Upper lobe of right lung (tissue), 1 donor: ENCODE measurements at places on chromosomes 4 and X. TPM values are rescaled to one million over a fixed set of nuclear protein-coding genes. Genes with fewer than 3 reads are reported as not detected.

DNA sequence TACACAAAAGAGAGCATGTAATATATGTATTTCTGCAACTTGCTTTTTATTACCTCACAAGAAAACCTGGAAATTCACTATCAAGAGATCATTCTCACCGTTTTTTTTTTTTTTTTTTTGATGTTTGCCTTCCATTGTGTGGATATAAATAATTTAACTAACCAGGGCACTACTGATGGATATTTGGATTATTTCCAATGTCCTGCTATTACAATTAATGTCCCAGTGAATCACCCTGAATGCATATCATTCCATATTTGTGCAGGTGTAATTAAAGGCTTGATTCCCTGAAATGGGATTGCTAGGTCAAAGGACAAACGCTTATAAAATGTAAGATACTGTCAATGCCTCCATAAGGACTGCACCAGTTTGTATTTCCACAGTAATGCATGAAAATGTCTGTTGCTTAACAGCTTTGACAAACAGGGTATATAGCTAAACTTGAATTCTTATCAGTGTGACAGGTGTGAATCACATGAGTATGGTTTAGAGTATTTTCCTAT, 87.8 kb downstream of the NCAPG start:
- no peaks in the 10 kb centered on the region for H3K36me3 ChIP-seq
- DNase-seq, result no peak
- H3K27ac ChIP-seq, result no peak overlapping the region
- H3K27me3 ChIP-seq, result no peaks in the 10 kb centered on the region
- H3K4me3 ChIP-seq, result no peak overlapping the region

DNA sequence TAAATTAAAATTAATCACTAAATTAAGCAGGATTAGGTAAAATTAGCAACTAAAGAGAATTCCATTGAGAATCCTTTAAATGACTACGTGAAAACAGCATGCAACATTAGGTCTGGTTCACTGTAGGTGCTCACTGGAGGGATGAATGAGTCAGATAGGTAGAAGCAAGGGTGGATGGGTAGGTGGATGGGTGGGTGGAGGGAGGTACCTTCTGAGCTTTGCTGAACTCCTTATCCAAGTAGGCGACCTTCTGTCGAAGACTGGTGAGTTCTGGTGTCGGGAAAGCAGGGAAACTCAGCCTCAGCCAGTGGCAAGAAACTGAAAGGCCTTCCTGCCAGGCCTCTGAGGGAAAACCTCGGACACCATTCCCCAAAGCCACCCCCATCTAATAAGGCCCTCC, 3.0 kb downstream of the GRIPAP1 start:
- no peak for DNase-seq
- peaks cover 21% of the 10 kb centered on the region for H3K36me3 ChIP-seq
- H3K27ac ChIP-seq, result no peak overlapping the region
- H3K4me3 ChIP-seq, result no peak overlapping the region

DNA sequence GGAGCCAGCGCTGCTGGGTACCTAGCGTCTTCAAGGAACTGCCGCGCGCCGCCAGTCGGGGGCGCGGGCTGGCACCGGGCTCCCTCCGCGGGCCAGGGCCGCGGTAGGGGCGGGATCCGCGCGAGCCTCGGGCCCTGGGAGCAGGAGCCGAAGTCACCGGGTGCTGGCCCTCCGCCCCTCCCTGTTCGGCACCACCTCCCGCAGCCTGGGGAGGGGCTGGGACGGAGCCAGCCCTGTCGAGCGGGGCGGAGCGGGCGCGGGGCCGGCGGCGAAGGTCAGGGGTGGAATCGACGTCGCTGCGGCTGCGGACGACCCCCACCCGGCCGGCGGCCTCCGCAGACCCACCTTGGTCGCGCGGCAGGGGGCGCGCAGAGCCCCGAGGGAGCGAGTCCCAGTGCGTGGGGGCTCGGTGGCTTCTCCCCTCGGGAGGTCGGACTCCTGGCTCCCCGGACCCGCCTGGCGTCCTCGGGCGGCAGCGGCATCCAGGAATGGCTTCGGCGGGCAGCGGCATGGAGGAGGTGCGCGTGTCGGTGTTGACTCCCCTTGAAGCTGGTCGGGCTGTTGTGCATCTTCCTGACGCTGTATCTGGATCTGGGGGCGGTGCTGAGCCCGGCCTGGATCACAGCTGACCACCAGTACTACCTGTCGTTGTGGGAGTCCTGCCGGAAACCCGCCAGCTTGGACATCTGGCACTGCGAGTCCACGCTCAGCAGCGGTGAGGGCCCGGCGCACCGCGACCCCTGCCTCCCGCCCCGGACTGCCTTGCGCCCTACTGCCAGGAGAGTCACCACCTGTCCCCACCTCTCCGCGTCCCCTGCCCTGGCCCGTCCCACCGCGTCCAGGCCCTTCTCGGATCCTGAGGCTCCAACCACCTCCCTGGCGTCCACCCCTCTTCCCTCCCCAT, 50.5 kb upstream of the FAM47C start:
- peak; percentile 79 for DNase-seq
- no peak overlapping the region for H3K27ac ChIP-seq
- H3K27me3 ChIP-seq, result no peaks in the 10 kb centered on the region
- peak overlapping the region; percentile 23 for H3K4me3 ChIP-seq
- H3K4me1 ChIP-seq, result no peaks in the 10 kb centered on the region
- H3K36me3 ChIP-seq, result no peaks in the 10 kb centered on the region

DNA sequence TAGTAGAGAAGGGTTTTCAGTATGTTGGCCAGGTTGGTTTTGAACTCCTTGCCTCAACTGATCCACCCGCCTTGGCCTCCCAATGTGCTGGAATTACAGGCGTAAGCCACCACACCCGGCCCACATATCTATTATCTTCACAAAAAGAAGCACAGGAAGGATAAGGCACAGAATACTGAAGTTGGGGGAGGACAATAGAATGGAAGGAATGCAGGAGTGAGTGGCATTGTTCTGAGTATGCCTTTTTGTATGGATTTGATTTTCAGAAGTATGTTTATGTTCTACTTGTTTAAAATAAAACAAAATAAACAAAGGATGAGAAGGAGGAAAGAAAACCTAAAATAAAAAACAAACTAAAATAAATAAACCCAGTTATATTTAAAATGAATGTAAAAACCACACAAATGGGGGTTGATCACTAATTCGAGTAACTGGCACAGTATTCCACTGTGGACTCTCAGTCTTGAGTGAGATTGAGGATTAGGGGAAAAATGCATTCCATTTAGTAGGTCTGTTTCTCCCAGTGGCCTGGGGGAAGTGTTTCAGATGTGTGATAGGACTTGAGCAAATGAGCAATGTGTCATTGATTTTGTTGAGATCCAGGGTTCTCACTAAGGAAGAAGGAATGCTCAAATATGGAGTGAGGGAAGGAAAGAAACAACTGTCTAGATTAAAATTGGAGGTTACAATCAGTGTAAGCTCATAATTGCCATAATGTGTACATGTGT, 109.0 kb upstream of the C1QTNF7 start:
- DNase-seq, result no peak
- no peaks in the 10 kb centered on the region for H3K27me3 ChIP-seq
- H3K4me3 ChIP-seq, result no peak overlapping the region
- H3K4me1 ChIP-seq, result no peaks in the 10 kb centered on the region

- H3K27me3 ChIP-seq, result no peaks in the 10 kb centered on the region
- H3K4me3 ChIP-seq, result no peak overlapping the region
- no peaks in the 10 kb centered on the region for H3K36me3 ChIP-seq
- no peak for DNase-seq
- no peaks in the 10 kb centered on the region for H3K4me1 ChIP-seq
Measured at GRCh38 chr4:182818926-182819730, 98.1 kb downstream of the DCTD start.

GRCh38 chr4:152784490-152785350, 5.0 kb downstream of the ARFIP1 start:
- H3K4me1 ChIP-seq, result peaks cover 33% of the 10 kb centered on the region
- no peaks in the 10 kb centered on the region for H3K27me3 ChIP-seq
- no peak overlapping the region for H3K27ac ChIP-seq
- DNase-seq, result no peak

DNA sequence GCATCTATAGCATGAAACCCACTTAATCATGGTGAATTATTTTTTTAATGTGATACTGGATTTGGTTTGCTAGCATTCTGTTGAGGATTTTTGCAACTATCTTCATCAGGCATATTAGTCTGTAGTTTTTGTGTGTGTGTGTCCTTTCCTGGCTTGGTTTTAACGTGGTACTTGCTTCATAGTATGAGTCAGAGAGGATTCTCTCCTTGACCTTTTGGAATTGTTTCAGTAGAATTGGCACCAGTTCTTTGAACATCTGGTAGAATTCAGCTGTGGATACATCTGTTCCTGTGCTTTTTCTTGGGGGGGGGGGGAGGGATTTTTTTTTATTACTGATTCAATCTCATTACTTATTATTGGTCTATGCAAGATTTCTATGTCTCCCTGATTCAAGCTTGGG, 232.0 kb upstream of the KLF8 start:
- no peak overlapping the region for H3K4me3 ChIP-seq
- H3K4me1 ChIP-seq, result no peaks in the 10 kb centered on the region
- no peak overlapping the region for H3K27ac ChIP-seq

- no peaks in the 10 kb centered on the region for H3K36me3 ChIP-seq
- DNase-seq, result no peak
- no peak overlapping the region for H3K4me3 ChIP-seq
- no peaks in the 10 kb centered on the region for H3K4me1 ChIP-seq
Measured at GRCh38 chrX:118773782-118774181, 46.4 kb downstream of the IL13RA1 start.

DNA sequence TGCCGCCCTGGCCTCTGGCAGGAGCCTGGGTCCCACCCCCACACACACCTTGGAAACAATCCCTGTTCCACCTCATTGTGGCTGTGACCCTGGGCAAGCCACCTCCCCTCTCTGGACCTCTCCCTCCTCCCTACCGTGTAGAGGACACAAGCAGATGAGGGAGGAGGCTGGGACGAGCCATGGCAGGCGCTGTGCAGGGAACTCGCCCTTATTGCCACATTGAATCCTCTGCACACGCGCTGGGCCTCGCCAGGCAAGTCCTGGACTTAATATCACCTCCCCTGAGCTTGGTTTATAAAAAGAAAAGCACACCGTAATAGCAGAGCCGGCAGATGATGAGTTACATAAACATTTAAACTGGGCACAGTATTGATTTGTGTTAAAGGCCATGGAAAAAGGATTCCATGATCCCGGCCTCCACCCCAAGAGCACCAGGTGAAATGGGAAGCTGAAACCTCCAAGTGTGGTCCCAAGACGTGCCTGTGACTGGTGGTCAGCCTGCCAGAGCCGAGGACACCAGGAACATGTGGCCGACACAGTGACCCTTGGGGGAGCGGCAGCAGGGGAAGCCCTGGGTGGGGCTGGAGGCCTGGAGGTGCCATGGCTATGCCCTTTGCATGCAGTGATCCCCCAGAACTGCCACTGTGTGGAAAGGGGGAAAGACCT, 81.1 kb downstream of the PPP2R2C start:
- peaks cover 21% of the 10 kb centered on the region for H3K27me3 ChIP-seq
- H3K27ac ChIP-seq, result no peak overlapping the region
- H3K36me3 ChIP-seq, result no peaks in the 10 kb centered on the region
- no peak overlapping the region for H3K4me3 ChIP-seq
- no peak for DNase-seq

DNA sequence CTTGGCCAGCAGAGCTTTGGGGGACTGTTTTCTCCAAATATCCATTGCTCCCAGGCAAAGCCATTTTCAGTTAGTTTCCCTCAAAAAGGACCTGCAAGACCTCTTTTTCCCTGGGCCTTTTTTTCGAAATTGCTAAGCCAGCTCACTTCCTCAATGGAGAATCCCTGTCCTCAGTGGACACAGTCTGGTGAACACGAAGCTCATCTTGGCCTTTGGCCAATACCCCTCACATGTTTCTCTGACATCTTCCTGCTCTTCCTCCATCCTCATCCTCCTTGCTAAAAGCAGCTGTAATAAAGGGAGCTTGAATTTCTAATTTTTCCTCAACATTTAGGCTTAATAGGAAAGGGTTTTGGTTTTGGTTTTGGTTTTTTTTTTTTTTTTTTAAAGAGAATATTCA, 17.6 kb upstream of the PRPS1 start:
- no peak overlapping the region for H3K4me3 ChIP-seq
- no peaks in the 10 kb centered on the region for H3K36me3 ChIP-seq
- DNase-seq, result no peak
- H3K27me3 ChIP-seq, result no peaks in the 10 kb centered on the region

DNA sequence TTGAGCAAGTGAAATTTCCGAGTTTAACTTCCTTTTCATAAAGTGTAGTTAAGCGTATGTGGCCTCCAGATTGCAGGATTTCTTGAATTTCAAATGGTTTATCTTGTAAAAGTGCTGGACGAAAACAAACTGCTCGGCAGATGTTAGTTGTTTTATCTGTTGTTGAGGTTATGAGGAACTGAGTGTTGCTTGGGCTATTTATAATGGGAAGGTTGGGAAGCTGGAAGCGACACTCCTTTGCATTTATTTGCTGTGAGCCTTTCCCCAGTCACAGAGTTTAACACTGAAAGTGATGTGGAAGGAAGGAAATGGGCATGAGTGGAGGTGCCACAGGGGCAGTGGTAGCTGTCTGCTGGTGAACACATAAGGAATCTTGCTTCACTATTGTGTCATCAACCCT, 284.9 kb downstream of the PCDH7 start:
- no peaks in the 10 kb centered on the region for H3K36me3 ChIP-seq
- H3K27ac ChIP-seq, result no peak overlapping the region
- no peak overlapping the region for H3K4me3 ChIP-seq
- H3K4me1 ChIP-seq, result no peaks in the 10 kb centered on the region
- H3K27me3 ChIP-seq, result no peaks in the 10 kb centered on the region

DNA sequence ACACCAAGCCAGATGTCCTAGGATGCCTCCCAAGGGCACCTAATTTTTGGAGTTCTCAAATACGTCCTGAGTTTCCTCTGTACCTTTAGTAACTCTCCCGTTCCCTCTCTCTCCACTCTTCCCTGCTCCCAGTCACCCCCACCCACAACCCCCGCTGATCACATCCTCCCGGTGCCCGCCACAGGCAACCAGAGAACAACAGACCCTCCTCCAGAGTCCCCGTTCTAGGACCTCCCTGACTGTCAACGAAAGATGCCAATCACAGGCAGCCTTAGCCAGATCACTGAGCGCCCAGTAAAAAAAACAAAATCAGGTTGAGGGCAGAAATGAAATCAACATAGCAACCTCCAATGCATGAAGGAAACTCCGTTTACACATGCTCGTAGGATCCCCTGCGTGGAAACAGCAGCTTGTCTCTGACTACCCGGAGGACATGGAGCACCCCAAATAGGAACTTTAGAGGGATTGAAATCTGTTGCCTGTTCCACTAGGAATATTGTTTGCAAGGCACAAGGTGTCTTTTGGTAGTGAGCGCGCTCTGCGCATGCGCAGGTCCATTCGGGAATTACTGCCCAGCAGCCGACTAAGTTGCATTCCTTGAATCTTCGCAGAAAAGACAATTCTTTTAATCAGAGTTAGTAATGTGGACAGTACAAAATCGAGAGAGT, at the start of gene GABRB1:
GABRB1 (plus strand) TSS at position 557 of the 668 bp plus-strand sequence.
- H3K27me3 ChIP-seq, result peaks cover 13% of the 10 kb centered on the region
- peak within 1 kb of the TSS; percentile 43 for H3K4me3 ChIP-seq
- no peaks in the 10 kb centered on the region for H3K36me3 ChIP-seq
- no peak within 1 kb of the TSS for H3K27ac ChIP-seq
- H3K4me1 ChIP-seq, result no peaks in the 10 kb centered on the region

- no peaks in the 10 kb centered on the region for H3K4me1 ChIP-seq
- no peak overlapping the region for H3K4me3 ChIP-seq
- DNase-seq, result no peak
- no peaks in the 10 kb centered on the region for H3K36me3 ChIP-seq
- no peaks in the 10 kb centered on the region for H3K27me3 ChIP-seq
Measured at GRCh38 chrX:8305350-8305749, 134.3 kb upstream of the VCX2 start.

GRCh38 chrX:21960569-21961541, 20.3 kb downstream of the SMS start:
- peaks cover 15% of the 10 kb centered on the region for H3K4me1 ChIP-seq
- no peak overlapping the region for H3K4me3 ChIP-seq
- DNase-seq, result no peak
- no peaks in the 10 kb centered on the region for H3K27me3 ChIP-seq
- no peak overlapping the region for H3K27ac ChIP-seq

SLC49A3 gene
- total RNA-seq, result 32.9 TPM

TLR3 gene
- total RNA-seq, result 28.5 TPM

PRICKLE3 gene
- 16.4 TPM for total RNA-seq
